ENCODE measurements at places on chromosomes 3 and 15.

- no peak for DNase-seq
These were observed at the start of gene TNNC1 for GRCh38 chr3:52453496-52454249. Gene TNNC1, minus strand, starts transcription at chr3:52454041. Its CDS starts 26 bp downstream, at chr3:52454015.

- DNase-seq: no peak
These were observed 944.4 kb downstream of the ROBO1 start for GRCh38 chr3:78823434-78823833.

- DNase-seq: no peak
These were observed 53.1 kb downstream of the BOC start for GRCh38 chr3:113264283-113265131.

DNA sequence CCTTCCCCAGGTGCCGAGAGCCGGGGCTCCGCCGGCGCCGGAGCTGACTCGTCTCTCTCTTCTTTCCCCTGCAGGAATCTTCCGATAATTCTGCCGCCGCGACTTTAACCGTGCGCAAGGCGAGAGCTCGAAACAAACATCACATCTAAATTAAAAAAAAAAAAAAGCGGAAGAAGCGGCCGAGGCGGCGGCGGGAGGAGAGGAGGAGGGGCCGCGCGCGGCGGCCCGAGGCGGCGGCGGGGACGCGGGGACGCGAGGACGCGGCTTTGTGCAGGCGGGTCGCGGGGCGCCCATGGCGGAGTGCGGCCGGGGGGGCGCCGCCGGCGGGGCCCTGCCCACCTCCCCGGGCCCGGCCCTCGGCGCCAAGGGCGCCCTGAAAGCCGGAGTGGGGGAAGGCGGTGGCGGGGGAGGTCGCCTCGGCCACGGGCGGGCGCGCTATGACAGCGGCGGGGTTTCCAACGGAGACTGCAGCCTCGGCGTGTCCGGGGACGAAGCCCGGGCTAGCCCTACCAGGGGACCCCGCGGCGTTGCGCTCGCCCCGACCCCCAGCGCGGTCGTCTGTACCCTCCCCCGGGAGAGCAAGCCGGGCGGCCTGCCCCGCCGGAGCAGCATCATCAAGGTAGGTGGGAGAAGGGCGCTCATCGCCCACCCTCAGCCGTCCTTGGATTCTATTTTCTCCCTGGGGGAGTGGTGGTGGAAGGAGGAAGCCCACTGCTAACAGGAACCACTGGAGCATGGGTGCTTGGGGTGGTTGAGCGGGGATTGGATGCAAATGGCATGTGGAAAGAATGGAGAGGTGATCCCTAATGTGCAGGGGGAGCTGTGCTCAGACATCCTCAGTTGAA is at the start of gene PLCL2:
TSS of gene PLCL2 (plus strand) at position 208 of the 845 bp plus-strand sequence. CDS start at position 293, 85 bp downstream.
- DNase-seq: peak; percentile 88

DNA sequence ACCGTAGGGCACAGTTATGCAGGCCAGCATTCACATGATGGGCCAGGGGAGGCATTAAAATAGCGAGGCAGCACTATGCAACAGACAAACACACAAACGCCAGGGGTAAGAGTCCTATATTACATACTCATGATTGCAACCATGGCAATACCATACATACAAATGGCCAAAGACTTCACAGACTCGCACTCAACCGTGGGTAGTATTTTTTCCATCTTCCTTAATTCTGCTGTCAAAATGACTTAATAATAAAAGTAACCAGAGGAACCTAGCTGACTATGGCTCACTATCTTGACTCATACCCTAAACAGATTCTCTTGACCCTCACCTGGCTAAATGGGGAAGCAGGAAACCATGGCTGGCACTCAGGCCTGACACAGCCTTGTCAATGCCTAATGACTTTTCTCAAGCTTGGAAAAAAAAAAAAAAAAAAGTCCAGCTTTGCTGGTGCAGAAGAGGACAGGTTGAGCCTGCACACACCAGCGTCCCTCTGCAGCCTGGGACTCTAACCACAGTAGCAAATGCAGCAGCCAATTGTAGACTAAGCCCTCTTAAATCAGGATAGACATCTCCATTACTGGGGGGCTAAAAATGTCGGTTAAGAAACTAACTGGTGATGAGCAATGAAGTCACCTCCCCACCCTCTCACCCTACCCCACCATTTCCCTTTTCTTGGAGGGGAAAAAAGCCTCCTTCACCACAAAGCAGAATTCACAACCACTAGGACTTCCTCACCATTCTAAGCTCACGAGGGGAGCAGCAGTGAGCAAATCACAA is 23.1 kb downstream of the CCDC12 start:
- no peak for DNase-seq

All from SK-N-SH (cell line).